ENCODE measurements at places on chromosomes 7 and 10.

- no peak for DNase-seq
These were observed 130.4 kb upstream of the PDE1C start for GRCh38 chr7:32200646-32201045.

- no peak for DNase-seq
These were observed 94.0 kb downstream of the ADARB2 start for GRCh38 chr10:1643161-1643907.

- no peak for DNase-seq
These were observed 27.1 kb downstream of the PCGF5 start for GRCh38 chr10:91247360-91248111.

- no peak for DNase-seq
These were observed 264.0 kb downstream of the TCERG1L start for GRCh38 chr10:131047501-131047900.

DNA sequence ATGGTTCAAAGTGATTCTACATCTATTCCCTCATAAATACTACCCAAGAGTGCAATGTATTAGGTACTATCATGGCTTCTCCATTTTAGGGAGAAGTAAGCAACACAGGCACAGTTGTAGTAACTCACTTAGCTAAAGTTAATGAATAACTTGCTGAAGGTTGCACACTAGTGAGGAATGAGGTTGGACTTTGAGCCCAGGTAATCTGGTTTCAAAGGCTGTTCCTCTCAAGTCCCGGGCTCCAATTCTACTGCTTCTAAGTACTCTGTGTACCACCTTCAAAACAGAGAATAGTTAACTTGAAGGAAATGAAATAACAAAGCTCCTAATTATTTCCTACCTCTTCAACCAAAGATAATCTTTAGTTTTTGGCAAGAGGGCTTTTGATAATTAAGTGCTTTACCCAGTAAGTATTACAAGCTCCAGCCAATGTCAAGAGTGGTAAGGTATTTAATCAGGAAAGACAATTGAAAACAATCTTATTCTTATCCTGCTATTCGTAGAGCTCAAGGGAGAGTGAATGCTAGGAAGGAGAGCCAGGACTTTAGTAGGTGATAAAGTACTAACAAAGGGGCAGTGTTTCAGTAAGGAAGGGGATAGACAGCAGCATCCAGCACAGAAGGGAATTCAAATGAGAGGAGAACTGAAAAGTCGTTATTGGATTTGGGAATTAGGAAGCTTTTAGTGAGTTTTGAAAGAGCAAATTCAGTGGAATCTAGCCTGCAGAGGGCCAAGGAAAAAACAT is 158.2 kb upstream of the PTPRZ1 start:
- DNase-seq, result no peak

- DNase-seq, result no peak
These were observed 82.4 kb upstream of the ITGB1 start for GRCh38 chr10:33040436-33040835.

GRCh38 chr10:116169782-116170445 is 103.1 kb downstream of the GFRA1 start:
- DNase-seq, result no peak

DNA sequence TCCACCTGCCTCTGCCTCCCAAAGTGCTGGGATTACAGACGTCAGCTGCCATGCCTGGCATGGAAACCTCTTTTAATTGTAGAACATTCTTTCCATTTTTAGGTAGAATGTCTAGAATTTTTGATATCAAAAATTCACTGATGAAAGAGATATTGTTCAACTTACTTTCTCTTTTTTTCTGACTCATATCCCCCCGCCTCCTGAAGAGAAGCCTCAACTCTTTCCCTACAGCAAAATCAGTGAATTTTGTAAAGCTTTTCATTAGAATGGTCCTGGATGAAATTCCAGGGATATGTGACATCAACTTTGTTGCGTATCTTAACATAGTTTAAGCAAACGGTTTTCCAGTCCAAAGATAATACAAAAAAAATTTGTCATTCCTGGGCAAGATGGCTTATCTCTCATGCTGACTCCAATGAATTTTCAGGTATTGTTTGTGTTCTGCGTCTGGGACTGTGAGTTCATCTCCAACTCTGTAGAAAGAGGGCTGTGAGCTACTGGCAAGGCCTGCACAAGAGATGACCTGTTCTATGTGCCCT is 256.8 kb downstream of the BMPER start:
- DNase-seq, result no peak

GRCh38 chr10:30534465-30535144 is 94.9 kb downstream of the LYZL2 start:
- no peak for DNase-seq

DNA sequence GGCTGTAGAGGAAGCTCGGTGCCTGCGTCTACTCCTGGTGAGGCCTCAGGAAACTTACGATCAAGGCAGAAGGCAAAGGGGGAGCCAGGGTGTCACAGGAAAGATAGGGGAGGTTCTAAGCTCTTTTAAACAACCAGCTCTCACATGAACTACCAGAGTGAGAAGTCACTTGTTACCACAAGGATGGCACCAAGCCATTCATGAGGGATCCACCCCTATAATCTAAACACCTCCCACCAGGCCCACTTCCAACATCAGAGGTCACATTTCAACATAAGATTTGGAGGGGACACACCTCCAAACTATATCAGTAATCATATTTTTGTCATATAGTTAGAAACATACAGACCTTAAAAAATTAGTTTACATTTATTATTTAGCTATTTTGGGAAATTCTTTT is 9.4 kb downstream of the NOC3L start:
- no peak for DNase-seq

GRCh38 chr10:73859784-73860491 is 14.4 kb downstream of the CAMK2G start:
- DNase-seq, result no peak

DNA sequence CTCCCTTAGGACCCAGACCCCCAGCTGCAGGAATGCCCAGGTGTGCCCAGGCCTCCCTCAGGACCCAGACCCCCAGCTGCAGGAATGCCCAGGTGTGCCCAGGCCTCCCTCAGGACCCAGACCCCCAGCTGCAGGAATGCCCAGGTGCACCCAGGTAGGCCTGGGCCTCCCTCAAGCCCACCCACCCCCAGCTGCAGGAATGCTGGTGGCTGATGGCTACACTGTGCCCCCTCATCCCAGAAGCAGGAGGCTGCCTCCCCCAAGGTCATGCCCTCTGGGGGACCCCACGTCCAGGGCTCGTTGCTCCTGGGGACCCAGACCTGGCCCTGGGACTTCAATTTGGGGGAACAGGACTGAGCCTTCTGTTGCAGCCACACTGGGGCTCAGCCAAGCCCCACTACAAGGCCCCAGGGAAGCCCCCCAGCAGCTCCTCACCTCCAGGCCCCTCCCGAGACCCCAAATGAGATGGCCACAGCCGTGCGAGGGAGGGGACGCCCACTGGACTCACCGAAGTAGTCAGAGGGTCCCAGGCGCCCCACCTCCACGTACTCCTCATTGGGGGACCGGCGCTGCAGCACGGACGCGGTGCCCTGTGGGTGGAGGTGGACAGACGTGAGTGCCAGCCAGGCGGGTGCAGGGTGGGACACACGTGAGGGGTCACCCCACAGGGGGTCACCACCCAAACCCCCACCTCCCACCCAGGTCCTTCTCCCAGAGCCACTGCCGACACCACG is 31.4 kb upstream of the PDGFA start:
- DNase-seq, result no peak

GRCh38 chr10:51804866-51805265 is 105.5 kb upstream of the CSTF2T start:
- no peak for DNase-seq

- no peak for DNase-seq
These were observed 100.8 kb downstream of the EBF3 start for GRCh38 chr10:129863201-129863663.

GRCh38 chr7:6234384-6234783 is 38.0 kb downstream of the CYTH3 start:
- no peak for DNase-seq

DNA sequence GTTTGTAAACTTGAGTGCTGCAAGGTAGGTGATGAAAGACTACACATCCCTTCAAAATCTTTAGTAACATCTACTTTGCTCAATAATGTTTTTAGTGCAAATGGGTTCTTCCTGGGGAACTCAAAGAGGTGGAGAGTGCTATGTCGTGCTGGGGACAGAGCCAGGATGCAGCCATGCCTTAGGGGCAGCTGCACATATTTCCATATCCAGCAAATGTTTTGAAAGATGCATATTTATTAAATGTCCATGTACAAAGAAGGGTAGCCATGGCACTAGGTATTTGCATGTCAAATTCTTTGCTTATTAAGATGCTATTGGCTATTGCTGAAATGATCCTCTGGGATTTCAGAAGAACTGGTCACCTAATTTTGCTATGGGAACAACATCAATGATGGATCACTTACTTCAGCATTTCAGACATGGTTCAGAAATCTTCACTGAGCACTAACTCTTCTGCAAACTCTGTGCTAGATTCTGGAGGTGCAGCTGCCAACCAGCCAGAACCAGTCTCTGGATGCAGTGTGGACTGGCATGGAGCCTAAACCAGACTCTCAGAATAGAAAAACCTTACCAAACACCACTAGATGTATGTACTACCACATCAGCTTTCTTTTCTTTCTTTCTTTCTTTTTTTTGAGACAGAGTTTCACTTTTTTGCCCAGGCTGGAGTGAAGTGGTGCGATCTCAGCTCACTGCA is 31.7 kb upstream of the DNMBP start:
- no peak for DNase-seq

DNA sequence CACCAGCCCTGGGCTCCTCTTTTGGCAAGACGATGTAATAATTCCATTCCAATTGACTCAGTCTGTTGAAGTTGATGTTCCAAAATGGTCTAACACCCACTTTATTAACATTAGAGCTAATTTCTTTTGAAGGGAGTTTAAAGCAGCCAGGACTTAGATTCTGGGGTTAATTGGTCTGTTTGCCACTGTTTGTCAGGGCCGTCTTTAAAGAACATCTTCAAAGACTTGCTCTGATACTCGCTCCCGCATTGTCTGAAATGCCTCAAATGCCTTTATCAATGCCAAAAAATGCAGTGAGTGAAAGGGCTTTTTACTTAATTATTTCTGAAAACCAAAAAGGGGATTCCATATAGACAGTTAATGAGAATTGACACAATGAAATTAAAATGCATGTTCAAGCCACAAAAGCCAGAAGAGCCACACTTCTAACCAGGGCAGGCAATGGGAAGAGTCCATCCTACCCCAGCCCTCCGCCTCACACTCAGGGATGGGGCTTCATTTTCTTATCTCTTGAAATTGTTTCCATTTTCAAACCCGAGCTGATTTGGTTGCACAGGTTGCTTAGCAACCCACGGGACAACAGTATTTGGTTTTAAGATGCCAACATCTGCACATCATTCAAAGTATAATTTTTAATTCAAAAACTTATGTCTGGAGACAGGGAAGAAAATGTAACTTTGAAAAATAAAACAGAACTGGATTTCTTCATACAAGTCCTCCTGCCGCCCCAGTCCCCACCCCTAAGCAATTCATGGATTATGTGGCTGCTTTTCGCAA is 163.0 kb downstream of the FGFR2 start:
- no peak for DNase-seq

- no peak for DNase-seq
These were observed 4.5 kb downstream of the NEUROG3 start for GRCh38 chr10:69568472-69569395.

GRCh38 chr7:2083362-2083761 is 149.4 kb downstream of the MAD1L1 start:
- no peak for DNase-seq

DNA sequence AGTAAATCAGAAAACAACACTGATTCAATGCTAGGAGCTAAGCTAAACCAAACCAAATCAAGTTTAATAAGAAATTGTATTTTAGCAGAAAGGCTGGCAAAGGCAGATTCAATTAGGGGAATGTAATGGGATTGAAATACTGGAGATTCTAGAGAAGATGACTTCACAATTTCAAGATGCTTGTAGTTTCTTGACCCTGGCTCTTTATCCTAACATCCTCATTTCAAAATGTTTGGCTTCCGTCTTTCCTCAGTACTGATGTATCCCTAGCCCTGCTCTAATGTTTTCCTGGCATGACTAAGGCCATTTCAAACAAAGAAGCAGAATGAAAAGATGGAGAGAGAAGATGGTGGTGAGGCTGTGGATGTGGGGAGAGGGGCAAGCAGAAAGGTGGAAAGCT is 2.7 kb upstream of the JCAD start:
- DNase-seq, result no peak
